Naive thymus-derived CD4-positive, alpha-beta T cell (primary cell): ENCODE measurements at places on chromosomes 5 and 9.

GRCh38 chr9:69083321-69083720 lies 47.8 kb downstream of the FXN start:
- no peak for DNase-seq

DNA sequence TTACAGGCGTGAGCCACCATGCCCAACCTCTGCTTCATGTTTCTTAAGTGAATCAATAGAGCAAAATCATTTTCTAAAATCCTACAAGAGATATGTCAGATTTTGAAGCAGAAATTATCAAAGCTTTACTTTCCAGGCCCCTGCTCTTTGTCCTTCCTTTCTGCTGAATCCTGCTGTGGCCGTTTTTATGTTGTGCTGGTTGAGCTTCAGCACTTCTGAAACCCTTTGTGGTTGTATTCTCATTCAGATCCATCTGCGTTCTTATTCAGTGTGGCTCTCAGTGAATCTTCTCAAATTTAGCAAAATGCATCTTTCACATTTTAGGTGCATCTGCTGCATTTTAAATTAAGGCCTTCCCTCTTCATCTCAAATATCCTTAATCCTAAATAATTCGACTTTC lies 26.0 kb downstream of the JMY start:
- DNase-seq = no peak

GRCh38 chr9:108103046-108103693 lies 613.6 kb upstream of the KLF4 start:
- no peak for DNase-seq

DNA sequence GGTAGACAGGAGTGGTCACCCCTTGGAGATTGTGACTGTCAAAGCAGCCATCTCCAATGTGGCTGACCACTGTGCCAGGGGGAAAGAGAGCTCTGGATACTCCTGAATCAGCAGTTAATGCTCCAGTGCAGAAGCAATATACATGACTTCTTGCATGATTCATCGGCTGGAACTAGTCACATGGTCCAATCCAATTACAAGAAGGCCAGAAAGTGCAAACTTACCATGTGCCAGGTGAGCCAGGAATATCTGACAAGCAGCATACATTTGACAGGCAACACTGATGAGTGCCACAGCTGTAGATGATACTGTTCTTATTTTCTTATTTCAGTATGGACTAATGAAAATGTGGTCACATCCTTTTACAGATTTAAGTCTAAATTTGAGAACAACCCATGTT lies 440.0 kb upstream of the MPDZ start:
- no peak for DNase-seq

DNA sequence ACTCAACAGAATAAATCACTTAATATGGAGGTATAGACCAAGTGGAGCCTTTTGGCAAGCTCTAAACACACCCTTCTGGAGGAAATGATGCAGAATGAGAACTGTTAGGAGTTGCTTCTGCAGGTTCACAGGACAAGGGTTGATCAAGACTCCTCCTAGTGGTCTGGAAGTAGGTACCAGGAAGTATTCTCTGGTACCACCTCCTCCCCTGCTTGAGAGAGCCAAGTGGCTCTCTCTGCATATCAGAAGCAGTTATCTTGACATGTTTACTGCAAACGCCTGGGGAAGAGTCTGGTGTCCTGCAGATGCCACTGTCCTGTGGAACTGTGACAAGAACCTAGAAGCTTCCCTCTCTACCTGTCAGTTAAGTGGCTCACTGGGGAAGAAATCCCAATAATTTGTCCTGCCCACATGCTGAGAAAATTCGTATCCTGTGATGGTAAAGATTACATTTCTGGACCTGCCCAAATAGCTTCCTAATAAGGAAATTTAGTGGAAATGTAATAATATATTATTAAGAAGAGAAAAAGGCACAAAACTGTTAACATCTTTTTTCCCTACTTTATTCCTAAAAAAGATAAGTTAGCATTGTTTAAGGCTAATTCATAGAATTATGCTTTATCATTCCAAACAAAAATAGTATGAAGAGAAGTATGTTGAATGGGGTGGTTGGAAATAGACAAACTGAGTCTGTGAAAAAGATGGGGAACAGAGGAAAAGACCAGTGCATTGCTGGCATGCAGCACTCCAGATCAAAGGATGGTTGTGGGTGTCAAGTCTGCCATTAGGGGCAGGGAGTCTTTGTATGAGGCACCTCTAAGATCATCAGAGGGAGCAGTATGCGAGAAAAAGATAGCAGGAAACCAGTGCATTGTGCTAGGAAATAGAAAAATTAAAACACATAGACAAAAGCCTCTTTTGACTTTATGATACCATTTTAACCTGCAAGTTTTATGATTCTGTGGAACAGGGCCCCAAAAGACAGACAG lies 118.8 kb downstream of the CDC42SE2 start:
- peak; percentile 80 for DNase-seq

DNA sequence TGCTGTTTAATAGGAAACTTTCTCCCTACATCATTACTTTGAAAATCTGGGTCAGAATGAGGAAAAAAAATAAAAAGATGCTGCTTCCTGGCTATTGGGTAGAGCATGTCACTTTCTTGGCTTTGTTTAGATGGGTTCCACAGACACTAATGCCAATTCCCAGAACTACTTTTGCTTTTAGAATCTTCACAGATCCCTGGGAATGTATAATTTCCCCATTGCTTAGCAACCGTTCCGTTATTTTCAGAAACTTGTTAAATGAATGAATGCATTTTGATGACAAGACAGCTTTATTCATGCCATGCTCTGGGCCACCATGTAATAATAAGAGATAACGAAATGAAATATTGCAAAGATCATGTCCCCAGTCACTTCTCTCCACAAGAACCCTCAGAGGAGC lies 126.5 kb upstream of the TRPC7 start:
- no peak for DNase-seq

- DNase-seq = no peak
These were observed 34.1 kb upstream of the RUFY1 start for GRCh38 chr5:179516221-179516620.

GRCh38 chr5:94028001-94028400 lies 286.6 kb upstream of the POU5F2 start:
- no peak for DNase-seq

- no peak for DNase-seq
These were observed 66.8 kb upstream of the IL7R start for GRCh38 chr5:35789732-35790456.

DNA sequence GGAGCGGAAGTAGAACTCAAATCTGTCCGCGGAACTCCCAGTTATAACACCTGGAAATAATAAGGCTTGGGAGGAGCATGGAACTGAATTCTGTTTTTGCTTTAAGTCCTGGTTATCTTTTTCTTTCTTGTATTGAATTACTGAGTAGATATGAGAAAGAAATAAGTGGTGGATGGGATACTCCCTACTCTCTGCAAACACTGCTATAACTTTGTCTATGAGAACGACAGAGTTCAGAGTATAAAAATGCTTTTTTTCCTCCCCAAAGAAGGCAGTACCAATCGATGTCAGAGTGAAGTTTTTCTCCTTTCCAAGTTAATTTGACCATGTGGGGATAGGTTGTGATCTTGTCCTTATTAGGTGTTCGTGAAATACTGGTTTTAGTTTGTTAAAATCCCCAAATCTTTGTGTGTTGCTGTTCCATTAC lies 1.2 kb downstream of the RIC1 start:
- DNase-seq = no peak

GRCh38 chr5:97555644-97555981 lies 372.6 kb upstream of the RIOK2 start:
- DNase-seq = no peak

DNA sequence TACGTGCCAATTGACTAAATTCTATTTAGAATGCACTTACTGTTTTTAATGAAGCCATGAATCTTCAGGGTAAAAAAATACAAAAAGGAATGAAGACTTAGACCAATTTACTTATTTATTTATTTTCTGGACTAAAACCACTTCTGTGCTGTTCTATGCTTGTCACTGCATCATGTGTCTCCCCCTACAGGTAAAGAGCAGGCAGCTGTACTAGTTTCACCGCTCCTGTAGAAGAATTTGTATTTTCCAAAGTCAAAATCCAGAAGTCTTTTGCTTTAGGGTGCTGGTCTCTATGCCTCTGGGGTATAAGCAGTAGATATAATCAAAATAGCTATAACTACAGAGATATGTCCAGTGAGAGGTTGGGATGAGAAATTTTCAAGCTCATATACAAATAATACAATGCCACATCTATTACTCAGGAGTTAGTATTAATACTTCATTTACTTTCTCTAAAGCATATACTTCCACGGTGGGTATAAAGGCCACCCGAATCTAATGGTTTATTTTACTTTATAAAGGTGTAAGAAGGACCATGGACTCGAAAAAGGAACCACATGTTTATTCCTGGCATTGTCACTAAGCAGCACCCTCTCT lies 591.5 kb downstream of the RAB3C start:
- peak; percentile 63 for DNase-seq

DNA sequence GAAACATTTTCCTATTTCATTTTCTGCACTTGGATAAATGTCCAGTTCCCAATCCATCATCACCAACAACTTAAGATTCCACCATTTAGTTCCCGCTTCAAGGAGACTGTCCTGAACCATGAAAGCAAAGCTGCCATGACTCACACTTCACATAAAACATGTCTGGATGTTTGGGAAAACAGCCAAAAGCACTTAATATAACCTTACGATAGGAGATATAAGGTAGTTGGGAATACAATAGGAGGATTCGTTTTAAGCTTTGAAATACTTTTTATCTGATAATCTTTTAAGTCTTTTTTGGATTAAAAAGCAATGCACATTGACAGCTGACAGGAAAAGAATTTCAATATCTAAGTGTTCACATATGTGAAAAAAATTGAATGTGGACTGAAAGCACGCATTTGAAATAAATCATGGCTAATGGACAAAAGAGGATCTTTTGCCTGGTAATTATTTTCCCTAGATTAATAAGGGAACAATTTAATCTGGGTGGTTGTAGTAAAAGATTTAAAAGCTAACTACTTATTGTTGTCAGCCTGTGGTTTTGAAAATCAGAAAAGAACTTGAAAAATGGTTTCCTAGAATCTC lies 17.3 kb upstream of the TGFBI start:
- DNase-seq = no peak

DNA sequence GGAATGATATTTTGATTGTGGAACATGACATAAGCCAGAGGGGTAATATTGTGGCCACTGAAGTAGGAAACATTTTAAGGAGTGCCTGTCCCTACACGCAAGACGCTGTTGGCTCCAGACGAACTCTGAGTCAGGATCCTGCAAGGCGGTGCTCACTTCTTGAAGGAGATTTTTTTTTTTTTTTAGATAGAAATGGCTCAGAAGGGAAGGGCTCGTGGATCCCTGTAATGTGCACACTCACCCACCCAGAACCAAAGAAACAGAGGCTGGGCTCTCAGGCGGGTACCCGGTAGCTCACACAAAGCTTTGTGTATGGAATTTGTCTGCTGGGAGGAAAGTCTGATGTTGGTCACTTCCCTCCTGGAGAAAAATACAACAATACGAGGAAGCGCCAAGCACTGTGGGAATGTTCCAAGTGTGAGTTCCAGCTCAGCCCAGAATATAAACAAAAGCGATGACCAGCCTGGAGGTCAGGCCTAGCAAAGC lies 25.7 kb downstream of the RAPGEF1 start:
- DNase-seq = no peak
